ENCODE measurements at places on chromosomes 13 and 19.

DNA sequence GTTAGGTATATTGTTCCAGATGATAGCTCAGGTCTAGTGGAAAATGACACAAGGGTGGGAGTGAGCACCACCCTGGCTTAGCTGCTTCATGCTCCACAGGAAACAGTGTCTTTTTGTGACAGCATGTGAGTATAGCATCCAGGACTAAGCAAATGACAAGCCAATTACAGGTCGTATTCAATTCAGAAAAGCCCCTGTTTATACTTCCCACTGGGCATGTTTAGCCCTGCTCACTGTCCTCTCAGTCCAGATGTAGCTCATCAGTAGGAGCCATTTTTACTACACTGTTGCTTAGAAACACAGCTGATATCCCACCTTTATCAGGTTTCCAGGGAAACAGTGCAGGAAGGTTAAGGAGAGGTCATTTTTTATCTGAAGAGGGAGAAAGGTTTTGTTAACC, 8.0 kb downstream of the ABHD13 start:
- peak; percentile 13 for DNase-seq

- peak; percentile 31 for DNase-seq
These were observed 9.7 kb downstream of the CTU1 start for GRCh38 chr19:51098365-51099046.

- peak; percentile 57 for DNase-seq
These were observed 2.0 kb upstream of the JUNB start for GRCh38 chr19:12789098-12789903.

- no peak for DNase-seq
These were observed 37.8 kb upstream of the CXCL17 start for GRCh38 chr19:42480335-42481095.

DNA sequence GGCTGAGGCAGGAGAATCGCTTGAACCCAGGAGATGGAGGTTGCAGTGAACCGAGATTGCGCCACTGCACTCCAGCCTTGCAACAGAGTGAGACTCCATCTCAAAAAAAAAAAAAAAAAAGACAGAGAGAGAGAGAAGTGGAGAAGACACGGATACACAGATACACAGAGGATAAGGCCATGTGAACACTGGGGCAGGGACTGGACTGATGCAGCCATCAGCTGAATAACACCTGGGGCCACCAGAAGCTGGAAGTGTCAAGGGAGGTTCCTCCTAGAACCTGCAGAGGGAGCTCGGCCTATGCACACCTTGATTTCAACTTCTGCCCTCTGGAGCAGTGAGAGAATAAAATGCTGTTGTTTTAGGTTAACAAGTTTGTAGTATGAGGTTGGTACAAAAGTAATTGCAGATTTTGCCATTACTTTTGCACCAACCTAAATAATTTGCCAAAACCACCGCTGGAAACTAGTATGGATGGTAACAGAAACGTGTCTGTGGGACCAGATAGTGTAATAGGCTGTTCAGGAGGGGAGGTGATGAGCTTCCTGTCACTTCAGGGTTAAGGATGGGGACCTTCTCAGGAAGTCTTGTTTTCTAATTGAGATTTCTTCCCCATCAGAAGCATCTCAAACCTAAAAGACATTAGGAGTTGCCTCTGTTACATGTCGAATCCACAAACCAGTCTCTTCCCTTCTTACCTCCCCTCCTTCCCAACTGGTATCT, 36.4 kb upstream of the IGSF23 start:
- DNase-seq = no peak

- peak; percentile 35 for DNase-seq
These were observed 49.9 kb downstream of the SOX21 start for GRCh38 chr13:94662274-94662945.

- DNase-seq = no peak
These were observed 6.4 kb downstream of the WDR87 start for GRCh38 chr19:37899966-37900365.

DNA sequence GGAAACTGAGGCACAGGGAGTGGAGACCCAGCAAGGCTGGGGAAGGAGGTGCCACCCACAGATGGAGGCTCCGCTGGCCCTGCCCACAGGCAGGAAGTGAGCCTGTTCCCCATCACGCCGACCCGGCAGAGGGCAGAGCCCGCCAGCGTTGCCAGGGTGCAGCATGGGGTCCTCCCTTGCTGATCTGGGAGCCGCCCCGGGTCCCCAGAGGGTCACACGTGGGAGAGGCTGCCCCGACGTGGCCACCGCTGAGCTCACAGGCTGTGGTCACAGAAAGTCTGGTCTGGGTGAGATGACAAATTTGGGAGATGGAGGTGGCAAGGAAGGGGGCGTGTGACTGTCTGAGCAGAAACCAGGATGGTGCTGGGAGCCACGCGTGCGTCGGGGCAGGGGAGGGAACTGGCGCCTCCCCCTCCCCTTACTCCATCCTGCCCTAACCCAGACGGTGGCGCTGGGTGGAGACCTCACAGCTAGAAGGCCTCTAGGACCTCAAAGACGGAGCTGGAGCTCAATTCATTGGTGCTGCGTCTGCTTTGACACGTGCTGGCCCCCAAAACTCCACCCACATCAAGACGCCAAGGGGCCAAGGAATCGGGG, 7.7 kb downstream of the MEX3D start:
- DNase-seq = no peak

- DNase-seq = no peak
These were observed 35.4 kb downstream of the DNAJC15 start for GRCh38 chr13:43058831-43059230.

DNA sequence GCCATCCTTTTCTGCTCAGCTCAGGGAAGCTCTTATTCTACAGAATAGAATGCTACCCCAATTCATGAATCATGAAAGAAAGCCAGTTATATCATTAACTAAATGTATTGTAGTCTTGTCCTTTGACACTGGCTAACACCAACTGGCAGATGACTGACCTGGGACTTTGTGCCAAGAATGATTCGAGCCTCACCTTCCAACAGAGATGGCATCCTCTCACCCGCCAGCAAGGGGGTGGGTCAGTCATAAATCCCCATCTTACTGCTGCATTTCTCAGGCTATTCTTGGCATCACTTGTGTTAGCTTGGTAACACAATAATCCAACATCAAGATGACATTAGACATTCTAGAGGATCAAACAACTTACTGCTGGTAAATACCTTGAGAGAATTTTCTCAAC, 1239.8 kb upstream of the MIR17HG start:
- no peak for DNase-seq

GRCh38 chr13:27774169-27774568, 18.1 kb upstream of the GSX1 start:
- no peak for DNase-seq

- peak; percentile 90 for DNase-seq
These were observed 16.1 kb upstream of the MADCAM1 start for GRCh38 chr19:480016-480855.

- no peak for DNase-seq
These were observed 866.7 kb upstream of the SPRY2 start for GRCh38 chr13:81207636-81208035.

DNA sequence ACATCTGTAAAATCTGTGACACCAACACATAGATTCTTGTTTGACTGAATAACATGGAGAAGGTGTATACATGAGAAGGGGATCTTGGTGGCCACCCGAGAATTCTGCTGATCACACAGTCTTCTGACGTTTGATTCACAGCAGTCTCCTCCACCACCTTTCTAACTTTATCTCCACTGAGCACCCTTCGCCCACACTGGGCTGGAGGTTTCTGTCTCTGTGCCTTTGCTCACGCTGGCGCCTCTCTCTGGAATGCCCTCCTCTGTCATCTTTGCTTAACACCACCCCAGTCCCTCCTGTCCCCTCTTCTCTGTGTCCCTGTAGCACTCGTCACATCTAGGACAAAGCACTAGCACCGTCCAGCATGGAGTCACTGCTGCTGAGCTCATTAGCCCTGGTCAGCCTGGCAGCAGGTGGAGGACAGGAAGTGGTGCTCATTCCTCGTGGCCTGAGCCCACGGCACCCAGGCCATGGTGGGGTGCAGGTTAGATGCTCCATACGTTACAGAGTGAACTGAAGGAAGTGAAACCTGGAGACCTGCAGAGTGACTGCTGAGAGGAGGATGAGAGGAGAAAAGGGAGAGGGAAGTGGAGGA, 384.6 kb downstream of the UQCRFS1 start:
- no peak for DNase-seq

DNA sequence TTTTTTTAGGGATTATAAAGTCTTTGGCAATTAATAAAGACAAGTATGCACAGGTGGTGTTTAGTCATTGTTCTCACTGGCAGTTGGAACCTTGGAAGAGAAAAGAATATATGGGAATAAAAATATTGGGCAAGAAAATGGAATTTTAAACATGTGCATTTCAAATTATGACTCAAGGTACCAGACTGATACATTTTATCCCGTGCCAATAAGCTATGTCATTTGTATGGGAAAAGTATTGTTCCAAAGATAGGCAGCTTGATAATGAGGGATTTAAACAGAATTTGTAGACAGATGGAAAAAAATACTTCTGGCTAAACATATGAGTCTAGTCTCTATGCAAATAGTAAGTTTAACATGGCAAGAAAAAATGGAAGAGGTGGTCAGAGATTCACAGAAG, 169.5 kb upstream of the UFM1 start:
- no peak for DNase-seq

- DNase-seq = no peak
These were observed 13.0 kb downstream of the CCNA1 start for GRCh38 chr13:36445278-36445677.

GRCh38 chr19:29259153-29259552, 46.2 kb upstream of the UQCRFS1 start:
- DNase-seq = no peak

DNA sequence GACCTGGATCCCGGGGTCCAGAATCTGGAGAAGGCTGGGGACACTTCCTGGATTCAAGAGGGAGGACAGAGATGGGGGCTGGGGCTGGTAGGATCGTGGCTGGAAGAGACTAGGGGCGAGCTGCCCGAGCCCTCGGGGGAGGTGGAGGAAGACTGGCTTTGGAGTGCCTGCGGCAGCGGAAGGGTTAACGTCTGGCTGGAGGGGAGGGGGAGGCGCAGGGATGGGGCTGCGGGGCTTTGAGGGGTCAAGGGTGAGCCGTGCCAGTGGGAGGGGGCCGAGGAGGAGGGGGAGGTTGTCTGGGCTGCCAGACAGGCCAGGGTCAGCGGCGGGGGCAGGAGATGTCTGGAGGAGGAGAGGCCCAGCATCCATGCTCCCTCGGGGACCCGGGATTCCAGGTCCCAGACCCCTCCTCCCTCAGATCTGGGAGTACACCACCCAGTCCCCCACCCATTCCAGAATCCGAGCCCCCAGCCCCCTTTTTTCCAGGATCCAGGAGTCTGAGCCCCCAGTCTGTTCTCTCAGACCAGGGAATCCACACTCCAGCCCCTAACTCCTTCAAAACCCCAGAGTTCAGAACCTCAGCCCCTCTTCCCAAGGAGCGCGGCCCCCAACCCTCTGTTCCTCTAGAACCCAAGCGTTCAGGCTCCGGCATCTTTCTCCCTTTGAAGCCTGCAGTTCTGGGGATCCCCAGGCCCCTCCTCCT, 3.2 kb upstream of the SPACA6 start:
- DNase-seq = peak; percentile 78

DNA sequence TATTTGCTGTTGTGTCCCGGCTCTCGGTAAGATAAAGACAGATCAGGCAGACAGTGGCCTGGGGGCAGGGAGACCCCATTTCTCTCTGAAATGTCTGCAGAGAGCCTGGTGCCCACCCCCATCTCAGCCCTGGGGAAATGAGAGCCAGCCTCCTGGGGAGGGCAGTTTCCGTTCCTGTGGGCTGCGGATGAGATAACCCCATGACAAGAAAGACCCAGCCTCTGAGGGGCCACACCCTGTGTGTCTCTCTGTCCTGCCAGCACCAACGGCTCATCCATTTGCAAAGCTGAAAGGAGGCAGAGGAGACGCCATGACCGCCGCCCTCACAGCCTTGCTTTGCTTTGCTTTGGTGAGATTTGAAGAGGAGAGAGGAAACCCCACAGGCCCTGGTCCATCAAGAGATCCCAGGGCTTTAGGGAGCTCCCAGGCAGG, 28.1 kb upstream of the KIR3DL3 start:
- no peak for DNase-seq

- DNase-seq = no peak
These were observed 427 bp downstream of the ZNF160 start for GRCh38 chr19:53102756-53103233.

GRCh38 chr13:83692800-83693199, 189.5 kb downstream of the SLITRK1 start:
- no peak for DNase-seq

GRCh38 chr13:28467034-28467433, 27.9 kb downstream of the FLT1 start:
- no peak for DNase-seq

DNA sequence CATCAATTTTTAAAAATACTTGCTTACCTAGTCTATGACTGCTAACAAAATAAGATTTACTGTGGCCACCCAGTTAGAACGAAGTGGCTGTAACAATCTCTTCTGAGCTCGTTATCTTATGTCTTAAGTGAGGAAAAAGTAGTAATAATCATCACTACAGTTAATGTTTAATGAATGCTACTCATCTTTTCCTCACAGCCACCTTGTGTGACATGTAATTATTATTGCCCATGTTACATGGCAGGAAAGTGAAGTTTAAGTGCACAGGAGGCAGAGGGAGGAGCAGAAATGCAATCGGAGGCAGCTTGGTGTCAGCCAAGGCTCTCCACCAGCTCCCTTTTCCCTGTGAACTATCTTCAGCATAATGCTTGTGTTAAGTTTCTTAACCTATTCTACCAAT, 260.3 kb downstream of the B3GLCT start:
- no peak for DNase-seq

GRCh38 chr19:18529782-18530181, 7.9 kb upstream of the ELL start:
- DNase-seq = no peak

DNA sequence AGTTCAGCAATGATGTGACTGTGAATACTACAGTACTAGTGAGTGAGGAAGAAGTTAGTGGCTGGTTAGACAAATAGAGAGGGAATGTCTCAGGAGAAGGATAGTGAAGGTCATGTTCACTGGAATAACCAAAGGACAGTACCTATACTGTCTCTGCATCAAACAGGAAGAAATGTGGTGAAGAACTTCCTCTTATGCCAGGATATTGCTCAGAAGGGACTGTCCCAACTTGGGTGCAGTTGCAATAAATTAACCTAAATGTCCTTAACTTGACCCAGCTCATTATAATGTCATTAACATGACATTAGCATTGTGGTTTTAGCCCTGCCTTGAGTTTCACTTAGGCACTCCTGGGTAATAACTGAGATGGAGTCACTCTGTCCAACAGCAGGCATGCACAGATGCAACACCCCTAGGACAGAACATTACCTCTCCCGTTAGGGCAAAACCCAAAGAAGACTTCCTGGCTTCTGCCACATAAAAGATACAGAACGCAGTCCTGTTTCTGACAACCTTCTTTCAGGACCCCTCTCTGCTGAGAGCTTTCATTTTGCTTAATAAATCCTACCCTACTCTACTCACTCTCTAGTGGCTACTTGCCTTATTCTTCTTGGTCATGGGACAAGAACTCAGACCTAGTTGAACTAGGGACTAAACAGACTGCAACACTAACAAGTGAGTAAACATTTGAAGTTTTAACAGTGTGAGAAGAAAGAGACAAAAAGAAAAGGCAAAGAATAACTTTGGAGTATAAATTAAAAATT, 1591.6 kb upstream of the MIR17HG start:
- no peak for DNase-seq
